ENCODE measurements at places on chromosomes 12 and 14. TPM values are rescaled to one million over a fixed set of nuclear protein-coding genes. Genes with fewer than 3 reads are reported as not detected.

The TAS2R10 gene
- 0.88 TPM for total RNA-seq

The SIX6 gene
- total RNA-seq: not detected

The MYF5 gene
- not detected for total RNA-seq

DNA sequence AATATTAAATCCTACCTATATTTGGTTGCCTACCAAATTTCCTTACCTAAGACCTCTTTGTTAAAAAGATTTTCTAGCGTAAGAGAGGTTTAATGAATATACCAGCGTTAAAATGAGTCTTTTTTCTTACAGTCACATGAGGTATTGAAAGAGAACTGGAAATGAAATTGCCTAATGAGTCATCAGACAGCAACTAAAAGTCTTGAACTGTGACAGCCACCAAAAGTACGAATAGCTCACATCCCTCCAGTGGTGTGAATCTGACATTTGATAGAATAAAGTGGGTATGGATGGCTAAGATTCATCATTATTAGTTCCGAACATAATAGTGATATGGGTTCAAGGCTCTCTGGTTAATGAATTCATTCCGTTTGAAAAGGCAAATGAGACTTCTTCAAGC is 1297.3 kb downstream of the AACS start:
- no peaks in the 10 kb centered on the region for H3K36me3 ChIP-seq
- DNase-seq: no peak
- H3K4me1 ChIP-seq: no peaks in the 10 kb centered on the region
- no peak overlapping the region for H3K4me3 ChIP-seq
- no peaks in the 10 kb centered on the region for H3K27me3 ChIP-seq

- H3K27ac ChIP-seq: no peak overlapping the region
- H3K4me3 ChIP-seq: no peak overlapping the region
- no peaks in the 10 kb centered on the region for H3K36me3 ChIP-seq
- H3K27me3 ChIP-seq: no peaks in the 10 kb centered on the region
Observed at GRCh38 chr12:98924-99352, 32.4 kb downstream of the IQSEC3 start.

- no peaks in the 10 kb centered on the region for H3K27me3 ChIP-seq
- no peak overlapping the region for H3K27ac ChIP-seq
- DNase-seq: no peak
- H3K4me3 ChIP-seq: no peak overlapping the region
- no peaks in the 10 kb centered on the region for H3K4me1 ChIP-seq
Observed at GRCh38 chr12:99439399-99439798, 208.2 kb upstream of the GARIN6 start.

- peaks cover 94% of the 10 kb centered on the region for H3K36me3 ChIP-seq
- no peak overlapping the region for H3K27ac ChIP-seq
- no peak for DNase-seq
- H3K27me3 ChIP-seq: no peaks in the 10 kb centered on the region
- H3K4me3 ChIP-seq: no peak overlapping the region
- no peaks in the 10 kb centered on the region for H3K4me1 ChIP-seq
Observed at GRCh38 chr14:68881396-68881795, 88.5 kb upstream of the ZFP36L1 start.

- no peaks in the 10 kb centered on the region for H3K36me3 ChIP-seq
- H3K27ac ChIP-seq: no peak overlapping the region
- peak overlapping the region; percentile 8 for H3K4me3 ChIP-seq
- H3K27me3 ChIP-seq: no peaks in the 10 kb centered on the region
- no peak for DNase-seq
Observed at GRCh38 chr12:31849090-31849687, 110.0 kb upstream of the RESF1 start.

GRCh38 chr14:105861985-105862465 is 335.6 kb downstream of the TMEM121 start:
- peak; percentile 3 for DNase-seq
- no peaks in the 10 kb centered on the region for H3K36me3 ChIP-seq
- H3K4me1 ChIP-seq: no peaks in the 10 kb centered on the region
- H3K4me3 ChIP-seq: no peak overlapping the region

GRCh38 chr12:17411662-17412061 is 678.3 kb downstream of the RERGL start:
- no peak overlapping the region for H3K4me3 ChIP-seq
- no peak for DNase-seq
- H3K36me3 ChIP-seq: no peaks in the 10 kb centered on the region
- H3K27me3 ChIP-seq: no peaks in the 10 kb centered on the region

DNA sequence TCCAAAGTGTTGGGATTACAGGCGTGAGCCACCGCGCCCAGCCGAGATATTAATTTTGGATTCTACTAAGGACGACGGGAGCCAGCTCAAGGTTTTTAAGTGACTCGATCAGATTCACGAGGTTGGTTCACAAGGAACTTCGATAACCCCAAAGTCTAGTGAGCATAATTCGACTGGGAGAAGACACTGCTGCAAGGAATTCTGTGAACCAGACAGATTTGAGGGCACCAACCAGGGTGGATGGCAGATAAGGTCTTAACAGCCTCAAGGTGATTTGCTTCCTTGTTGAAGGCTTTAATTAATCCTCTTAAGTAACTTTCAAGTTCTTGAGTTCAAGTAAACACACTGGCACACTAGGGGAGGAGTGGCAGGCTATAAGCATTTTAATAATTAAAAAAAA is 1.1 kb upstream of the KLHDC2 start:
- H3K27me3 ChIP-seq: no peaks in the 10 kb centered on the region
- H3K4me3 ChIP-seq: peak overlapping the region; percentile 98
- no peak overlapping the region for H3K27ac ChIP-seq
- peaks cover 6% of the 10 kb centered on the region for H3K4me1 ChIP-seq
- peaks cover 2% of the 10 kb centered on the region for H3K36me3 ChIP-seq

DNA sequence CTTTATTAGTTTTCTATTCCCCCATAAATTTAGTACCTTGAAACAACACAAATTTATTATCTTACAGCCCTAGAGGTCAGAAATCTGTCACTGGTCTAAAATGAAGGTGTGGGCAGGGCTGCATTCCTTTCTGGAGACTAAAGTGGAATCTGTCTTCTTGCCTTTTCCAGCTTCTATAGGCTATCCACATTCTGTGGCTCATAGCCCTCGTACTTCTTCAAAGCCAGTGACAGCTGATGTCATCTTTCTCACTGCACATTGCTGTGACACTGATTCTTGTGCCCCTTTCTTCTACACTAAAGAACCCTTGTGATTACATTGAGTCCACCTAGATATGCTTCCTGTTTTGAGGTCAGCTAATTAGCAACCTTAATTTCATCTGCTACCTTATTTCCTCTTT is 23.2 kb upstream of the DCN start:
- no peaks in the 10 kb centered on the region for H3K27me3 ChIP-seq
- H3K4me3 ChIP-seq: no peak overlapping the region
- no peak overlapping the region for H3K27ac ChIP-seq

DNA sequence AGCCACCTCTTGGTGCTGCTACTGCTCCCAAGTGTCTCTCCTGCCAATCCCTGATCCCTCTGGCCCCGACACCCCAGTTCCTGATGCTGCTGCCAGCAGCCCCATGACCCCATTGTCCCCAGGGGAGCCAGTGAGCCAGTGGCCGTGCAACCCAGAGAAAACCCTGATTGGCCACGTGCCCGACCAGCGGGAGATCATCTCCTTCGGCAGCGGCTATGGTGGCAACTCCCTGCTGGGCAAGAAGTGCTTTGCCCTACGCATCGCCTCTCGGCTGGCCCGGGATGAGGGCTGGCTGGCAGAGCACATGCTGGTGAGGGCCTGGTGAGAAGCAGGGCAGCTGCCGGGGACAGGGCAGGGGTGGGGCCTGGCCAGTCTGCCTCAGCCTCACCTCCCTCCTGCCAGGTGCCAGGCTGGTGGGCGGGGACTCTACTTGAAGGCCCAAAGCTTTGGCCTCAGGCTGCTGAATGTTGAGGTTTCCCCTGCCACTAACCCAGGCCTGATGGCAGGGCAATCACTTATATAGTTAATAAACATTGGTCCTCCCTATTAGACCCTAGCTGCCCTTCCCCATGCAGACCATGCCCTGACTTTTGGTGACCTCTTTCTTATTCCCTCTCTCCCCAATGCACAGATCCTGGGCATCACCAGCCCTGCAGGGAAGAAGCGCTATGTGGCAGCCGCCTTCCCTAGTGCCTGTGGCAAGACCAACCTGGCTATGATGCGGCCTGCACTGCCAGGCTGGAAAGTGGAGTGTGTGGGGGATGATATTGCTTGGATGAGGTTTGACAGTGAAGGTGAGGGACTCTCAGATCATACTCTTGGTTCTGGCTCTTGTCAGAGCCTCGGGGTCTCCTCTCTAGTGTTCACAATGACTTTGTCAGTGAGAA is 5.1 kb downstream of the PCK2 start:
- no peak for DNase-seq
- peaks cover 7% of the 10 kb centered on the region for H3K36me3 ChIP-seq
- H3K4me1 ChIP-seq: no peaks in the 10 kb centered on the region
- H3K27me3 ChIP-seq: no peaks in the 10 kb centered on the region

All from endodermal cell (in vitro differentiated cells).